ENCODE measurements at places on chromosomes 7 and 10.

DNA sequence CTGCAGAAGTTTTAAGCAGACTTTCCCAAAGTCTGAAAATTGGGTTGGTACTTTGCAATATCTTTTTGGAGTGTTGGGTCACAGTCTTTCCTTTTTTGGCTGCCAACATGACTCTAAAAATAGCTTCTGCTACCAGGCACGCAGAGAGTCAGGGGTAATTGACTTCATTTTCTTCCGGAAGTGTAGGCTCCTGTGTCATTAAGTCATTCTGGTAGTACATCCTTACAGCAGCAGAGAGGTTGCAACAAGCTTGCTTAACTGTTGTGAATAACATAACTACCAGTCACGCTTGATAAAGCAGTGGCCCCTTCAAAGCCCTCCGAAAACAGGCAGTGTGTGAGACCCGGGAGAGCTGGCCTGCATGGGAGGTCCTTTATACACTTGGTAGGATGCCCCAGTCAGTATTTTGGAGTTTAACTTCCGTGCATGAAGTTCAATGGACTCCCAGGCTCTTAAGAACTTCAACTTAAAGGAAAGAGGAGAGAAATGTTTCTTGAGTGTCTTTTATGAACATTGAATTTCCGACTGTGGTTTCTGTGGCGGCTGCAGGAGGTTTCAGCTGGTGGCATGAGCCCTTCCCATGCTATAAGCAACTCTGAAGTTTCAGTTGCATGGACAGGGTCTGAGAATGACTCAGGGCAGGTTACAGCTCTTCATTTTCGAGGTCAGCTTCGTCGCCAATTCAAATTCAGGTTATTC is 310.7 kb downstream of the GALNT17 start:
- no peak for DNase-seq

- DNase-seq: no peak
Measured at GRCh38 chr7:128918016-128918665, 7.6 kb upstream of the KCP start.

DNA sequence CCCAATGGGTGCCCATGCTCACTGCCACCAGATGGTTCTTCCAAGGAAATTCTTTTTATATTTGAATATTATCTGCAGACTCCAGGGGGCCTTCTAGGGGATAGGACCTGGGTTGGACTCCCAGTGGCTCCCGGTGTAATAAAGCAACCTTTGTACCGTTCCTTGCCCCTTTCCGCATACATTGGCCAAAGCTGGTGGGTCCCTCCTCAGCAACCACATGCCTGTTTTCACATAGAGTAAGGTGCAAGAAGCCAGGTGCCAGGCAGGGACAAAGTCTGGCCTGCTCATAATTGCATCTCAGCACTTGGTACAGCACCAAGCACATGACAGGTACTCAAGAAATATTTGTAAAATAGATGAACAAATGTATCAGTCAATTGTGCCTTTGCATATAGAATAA is 46.4 kb upstream of the PPP1R3C start:
- DNase-seq: no peak

DNA sequence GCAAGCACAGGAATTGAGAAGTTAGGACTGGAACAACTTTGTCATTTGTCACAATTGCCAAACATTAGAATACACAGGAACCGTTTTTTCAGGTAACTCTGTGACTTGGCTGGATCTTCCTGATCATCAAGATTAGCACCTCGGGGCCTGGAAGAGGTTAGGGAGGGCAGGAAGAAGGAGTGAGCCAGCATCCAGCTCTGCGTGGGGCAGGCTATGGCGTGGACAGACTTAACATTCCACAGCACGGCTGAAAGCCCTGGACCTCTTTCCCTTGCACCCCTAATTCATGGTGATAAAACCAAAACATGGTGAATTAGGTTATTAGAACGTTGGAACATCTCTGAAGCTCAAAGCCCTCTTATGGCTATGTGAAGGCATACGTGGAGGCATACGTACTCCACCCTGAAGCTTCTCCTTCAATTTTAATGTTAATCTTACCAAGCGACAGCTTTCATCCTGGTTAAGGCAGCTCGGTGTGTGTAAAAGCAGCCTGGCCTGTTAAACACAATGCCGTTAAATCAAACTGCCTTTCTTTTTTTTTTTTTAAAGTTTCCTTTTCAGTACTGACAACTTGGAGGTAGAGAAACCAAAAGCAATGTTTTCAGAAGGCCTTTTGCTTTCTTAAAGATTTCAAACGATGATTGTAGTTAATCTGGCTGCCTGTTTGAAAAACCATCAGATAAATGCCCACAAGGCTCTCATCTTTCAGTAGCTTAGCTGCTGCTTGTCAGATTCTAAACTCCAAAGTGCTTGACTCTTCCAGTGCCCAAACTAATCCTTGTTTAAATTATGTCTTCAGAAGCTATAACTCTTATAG is 4.5 kb downstream of the GRK5 start:
- DNase-seq: no peak

GRCh38 chr10:104612571-104613205 is 28.4 kb upstream of the SORCS3 start:
- DNase-seq: no peak
